Left lung (tissue), 14 donors: ENCODE measurements at places on chromosomes 5 and 9.
A peak's percentile ranks its signal among the peaks of the same experiment; 100 is the strongest.

DNA sequence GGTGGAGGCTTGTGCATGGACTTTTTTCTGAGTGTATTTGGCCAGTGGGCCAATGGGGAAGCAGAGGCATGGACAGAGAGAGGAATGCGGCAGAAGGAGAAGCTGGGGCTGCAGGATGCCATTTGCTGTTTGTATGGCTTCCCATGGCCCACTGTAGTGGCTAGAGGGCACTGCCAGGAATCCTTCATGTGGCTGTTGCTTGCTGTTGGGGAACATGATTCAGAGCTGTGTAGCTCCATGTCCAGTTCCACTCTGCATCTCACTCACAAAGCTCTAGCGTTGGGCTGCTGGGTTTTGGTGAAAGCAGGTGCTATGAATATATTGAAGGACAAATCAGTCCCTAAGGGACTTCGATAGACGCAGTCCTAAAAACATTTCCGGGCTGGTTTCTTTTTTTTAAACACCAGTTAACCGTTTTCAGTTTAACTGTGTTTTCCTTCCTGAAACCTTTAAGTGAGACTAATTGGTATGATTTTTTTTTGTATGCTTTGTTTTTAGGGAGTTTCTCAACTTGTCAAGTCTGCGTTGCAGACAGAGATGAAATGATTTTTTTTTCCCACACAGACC, 51.3 kb downstream of the SLC22A5 start:
- H3K27me3 ChIP-seq, result no peaks in the 10 kb centered on the region
- H3K36me3 ChIP-seq, result no peaks in the 10 kb centered on the region
- peak; percentile 56 for DNase-seq
- peaks cover 100% of the 10 kb centered on the region for H3K4me1 ChIP-seq

DNA sequence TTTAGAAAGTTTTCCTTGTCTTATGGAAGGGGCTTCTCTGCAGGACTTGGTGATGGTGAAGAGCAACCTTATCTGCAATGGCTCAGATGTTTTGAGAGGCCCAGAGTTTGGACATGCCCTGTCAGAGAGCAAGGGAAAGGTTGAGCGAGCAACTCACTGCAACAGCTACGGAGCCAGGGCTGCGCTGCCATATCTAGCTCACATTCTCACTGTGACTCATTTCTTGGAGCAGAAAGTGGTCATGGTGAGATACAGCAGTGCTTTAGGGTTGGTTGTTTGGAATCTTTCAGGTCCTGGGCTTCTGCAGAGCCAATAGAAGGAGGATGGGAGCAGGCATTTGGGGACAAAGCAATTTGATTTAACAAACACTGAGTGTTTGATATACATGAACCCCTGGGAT, 12.3 kb downstream of the GLRA1 start:
- H3K4me3 ChIP-seq, result no peak overlapping the region
- H3K27ac ChIP-seq, result no peak overlapping the region
- H3K27me3 ChIP-seq, result no peaks in the 10 kb centered on the region
- H3K36me3 ChIP-seq, result no peaks in the 10 kb centered on the region

GRCh38 chr5:144788046-144788445, 617.4 kb downstream of the KCTD16 start:
- H3K36me3 ChIP-seq, result no peaks in the 10 kb centered on the region
- no peak overlapping the region for H3K4me3 ChIP-seq
- DNase-seq, result no peak
- no peaks in the 10 kb centered on the region for H3K4me1 ChIP-seq
- H3K27ac ChIP-seq, result no peak overlapping the region
- H3K27me3 ChIP-seq, result no peaks in the 10 kb centered on the region

GRCh38 chr5:91830361-91830953, 447.3 kb upstream of the ARRDC3 start:
- H3K27ac ChIP-seq, result no peak overlapping the region
- no peaks in the 10 kb centered on the region for H3K4me1 ChIP-seq
- H3K27me3 ChIP-seq, result no peaks in the 10 kb centered on the region
- no peak overlapping the region for H3K4me3 ChIP-seq
- H3K36me3 ChIP-seq, result no peaks in the 10 kb centered on the region

- DNase-seq, result peak; percentile 38
- no peaks in the 10 kb centered on the region for H3K36me3 ChIP-seq
- no peak overlapping the region for H3K27ac ChIP-seq
- no peaks in the 10 kb centered on the region for H3K27me3 ChIP-seq
Measured at GRCh38 chr5:136769900-136770684, 404.7 kb upstream of the TRPC7 start.

- H3K4me1 ChIP-seq, result no peaks in the 10 kb centered on the region
- no peak overlapping the region for H3K27ac ChIP-seq
- H3K4me3 ChIP-seq, result no peak overlapping the region
- no peaks in the 10 kb centered on the region for H3K27me3 ChIP-seq
- H3K36me3 ChIP-seq, result no peaks in the 10 kb centered on the region
Measured at GRCh38 chr5:136066661-136067271, 38.0 kb downstream of the TGFBI start.

DNA sequence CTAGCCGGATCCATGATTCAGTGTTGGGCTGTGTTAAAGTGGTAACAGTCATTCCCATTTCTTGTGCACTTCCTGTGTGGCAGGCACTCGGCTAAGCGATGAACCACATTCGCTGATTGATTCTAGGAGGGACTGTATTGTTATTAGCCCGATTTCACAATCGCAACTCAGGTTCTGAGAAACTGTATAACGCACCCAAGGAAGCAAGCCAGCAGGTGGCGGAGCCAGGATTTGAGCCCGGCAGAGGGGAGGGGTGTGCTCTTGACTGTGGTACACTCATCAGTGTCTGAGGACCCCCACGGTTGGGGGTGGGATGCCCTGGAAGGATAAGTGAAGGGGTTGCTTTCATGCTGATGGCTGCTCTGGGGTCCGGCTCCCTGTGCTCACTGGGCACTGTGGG, 34.7 kb downstream of the LRSAM1 start:
- DNase-seq, result no peak
- no peak overlapping the region for H3K27ac ChIP-seq
- H3K27me3 ChIP-seq, result no peaks in the 10 kb centered on the region
- H3K4me3 ChIP-seq, result no peak overlapping the region
- H3K36me3 ChIP-seq, result no peaks in the 10 kb centered on the region

DNA sequence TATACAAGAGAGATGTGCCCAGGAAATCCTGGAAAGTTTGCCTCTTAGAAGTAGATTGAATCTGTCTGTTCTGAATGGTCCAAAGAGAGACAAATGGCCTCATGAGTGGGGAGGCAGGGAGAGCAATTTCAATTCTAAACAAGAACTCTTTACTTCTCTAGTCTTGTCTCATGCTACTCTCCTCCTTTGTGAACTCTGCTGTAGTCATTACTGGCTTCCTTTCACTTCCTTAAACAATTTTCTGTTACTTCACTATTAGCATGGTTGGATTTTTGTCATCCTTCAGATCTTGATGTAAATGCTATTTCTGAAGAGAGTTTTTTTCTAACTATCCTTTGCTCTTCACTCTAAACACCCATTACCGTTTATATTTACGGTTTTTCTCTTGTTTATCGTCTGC, 54.0 kb upstream of the GRIN3A start:
- no peak overlapping the region for H3K4me3 ChIP-seq
- no peak overlapping the region for H3K27ac ChIP-seq
- no peak for DNase-seq
- H3K4me1 ChIP-seq, result no peaks in the 10 kb centered on the region
- no peaks in the 10 kb centered on the region for H3K27me3 ChIP-seq
